ENCODE measurements at places on chromosomes 2 and 18.

GRCh38 chr2:641872-642815 lies 35.1 kb downstream of the TMEM18 start:
- H3K27me3 ChIP-seq = peaks cover 7% of the 10 kb centered on the region
- no peaks in the 10 kb centered on the region for H3K4me1 ChIP-seq
- no peak overlapping the region for H3K4me3 ChIP-seq
- no peaks in the 10 kb centered on the region for H3K36me3 ChIP-seq
- DNase-seq = no peak

- peak; percentile 27 for DNase-seq
- H3K4me1 ChIP-seq = no peaks in the 10 kb centered on the region
- H3K27me3 ChIP-seq = no peaks in the 10 kb centered on the region
- no peaks in the 10 kb centered on the region for H3K36me3 ChIP-seq
- H3K27ac ChIP-seq = no peak overlapping the region
- no peak overlapping the region for H3K4me3 ChIP-seq
These were observed 188.0 kb downstream of the CDH7 start for GRCh38 chr18:65938592-65939372.

DNA sequence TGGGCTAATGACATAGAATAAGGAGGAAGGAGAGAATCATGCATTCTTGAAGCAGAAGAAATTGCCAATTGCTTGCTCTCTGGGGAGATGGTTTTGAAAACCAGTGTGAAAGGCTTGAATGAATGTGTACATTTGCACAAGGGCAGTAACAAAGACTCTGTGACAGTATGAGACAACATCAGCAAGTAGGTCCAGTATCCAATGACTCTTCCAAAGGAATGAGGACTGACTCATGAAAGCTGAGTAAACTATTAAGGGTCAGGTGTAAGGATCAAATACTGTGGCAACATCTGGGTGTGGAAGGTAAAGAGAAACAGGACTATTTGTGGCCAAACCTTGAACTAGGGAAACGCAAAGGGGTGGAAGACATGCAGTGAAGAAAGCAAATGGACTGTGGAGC lies 886.0 kb upstream of the CHAC2 start:
- no peak overlapping the region for H3K4me3 ChIP-seq
- H3K36me3 ChIP-seq = no peaks in the 10 kb centered on the region
- no peaks in the 10 kb centered on the region for H3K4me1 ChIP-seq
- no peaks in the 10 kb centered on the region for H3K27me3 ChIP-seq

DNA sequence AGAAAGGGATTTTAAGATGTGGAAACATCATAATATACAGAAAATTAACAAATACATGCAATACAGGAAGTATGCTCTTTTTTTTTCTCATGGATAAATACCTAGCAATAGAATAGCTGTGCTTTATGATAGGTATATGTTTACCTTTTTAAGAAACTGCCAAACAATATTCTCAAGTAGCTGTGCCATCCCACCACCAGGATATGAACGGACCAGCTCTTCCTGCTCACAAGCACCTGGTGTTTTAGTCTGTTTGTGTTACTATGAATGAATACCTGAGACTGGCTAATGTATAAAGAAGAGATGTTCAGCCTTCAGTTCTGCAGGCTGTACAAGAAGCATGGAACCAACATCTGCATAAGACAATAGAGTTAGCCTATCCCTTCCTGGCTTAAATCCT lies 19.9 kb upstream of the UGT1A8 start:
- no peak overlapping the region for H3K27ac ChIP-seq
- no peak for DNase-seq
- H3K27me3 ChIP-seq = no peaks in the 10 kb centered on the region
- no peak overlapping the region for H3K4me3 ChIP-seq
- no peaks in the 10 kb centered on the region for H3K36me3 ChIP-seq

GRCh38 chr2:241354668-241355658 lies 1.1 kb upstream of the FARP2 start:
- H3K4me3 ChIP-seq = no peak overlapping the region
- peaks cover 34% of the 10 kb centered on the region for H3K4me1 ChIP-seq
- H3K27ac ChIP-seq = peak overlapping the region; percentile 91
- DNase-seq = peak; percentile 91
- no peaks in the 10 kb centered on the region for H3K27me3 ChIP-seq

DNA sequence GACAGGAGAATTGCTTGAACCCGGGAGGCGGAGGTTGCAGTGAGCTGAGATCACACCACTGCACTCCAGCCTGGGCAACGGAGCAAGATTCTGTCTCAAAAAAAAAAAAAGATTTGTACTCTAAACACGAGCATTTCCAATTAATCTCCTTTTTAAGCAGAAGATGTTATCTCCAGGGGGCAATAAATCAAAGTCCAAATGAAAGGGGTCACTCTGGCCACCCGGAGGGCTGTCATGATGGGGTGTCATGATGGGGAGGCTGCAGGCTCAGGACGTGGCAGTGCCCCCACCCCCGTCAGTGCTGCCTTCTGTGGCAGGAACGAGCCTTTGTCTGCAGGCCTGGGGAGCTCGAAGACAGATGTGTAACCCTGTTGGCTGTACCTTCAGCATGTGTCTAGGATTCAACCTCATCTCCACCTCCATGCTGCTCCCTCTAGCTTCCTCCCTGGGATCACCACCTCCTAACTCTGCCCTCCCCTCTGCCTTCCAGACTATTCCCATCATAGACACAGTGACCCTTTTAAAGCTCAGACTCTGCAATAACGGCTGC lies 76.9 kb upstream of the YWHAQ start:
- no peak overlapping the region for H3K27ac ChIP-seq
- H3K36me3 ChIP-seq = no peaks in the 10 kb centered on the region
- no peak overlapping the region for H3K4me3 ChIP-seq
- peaks cover 14% of the 10 kb centered on the region for H3K4me1 ChIP-seq
- no peak for DNase-seq

GRCh38 chr18:23200756-23201155 lies 65.5 kb downstream of the CABLES1 start:
- no peak overlapping the region for H3K27ac ChIP-seq
- H3K27me3 ChIP-seq = no peaks in the 10 kb centered on the region
- peaks cover 10% of the 10 kb centered on the region for H3K4me1 ChIP-seq
- no peaks in the 10 kb centered on the region for H3K36me3 ChIP-seq
- no peak overlapping the region for H3K4me3 ChIP-seq

- DNase-seq = no peak
- H3K4me1 ChIP-seq = peaks cover 10% of the 10 kb centered on the region
- H3K4me3 ChIP-seq = no peak overlapping the region
- H3K36me3 ChIP-seq = no peaks in the 10 kb centered on the region
- H3K27ac ChIP-seq = no peak overlapping the region
These were observed 83.4 kb downstream of the PDK1 start for GRCh38 chr2:172639256-172639655.

DNA sequence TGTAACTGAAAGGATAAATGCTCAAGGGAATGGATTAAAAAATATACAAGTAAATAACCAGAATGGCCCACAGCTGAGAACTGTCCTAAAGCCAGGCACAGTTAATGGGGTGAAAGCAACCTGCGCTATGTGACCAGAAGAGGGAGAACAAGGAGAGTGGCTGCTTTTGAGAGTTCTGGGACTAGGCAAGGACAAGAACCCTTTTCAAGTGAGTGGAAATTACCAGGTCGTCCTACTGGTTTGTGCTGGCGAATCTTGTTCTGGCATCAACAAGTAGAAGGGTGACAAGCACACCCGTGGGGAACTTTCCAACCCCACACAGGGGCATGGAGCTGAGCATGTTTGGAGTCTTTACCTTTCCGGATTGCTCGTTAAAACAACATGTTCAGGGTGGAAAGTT lies 82.8 kb downstream of the TMEM17 start:
- no peaks in the 10 kb centered on the region for H3K36me3 ChIP-seq
- no peaks in the 10 kb centered on the region for H3K27me3 ChIP-seq
- no peak overlapping the region for H3K4me3 ChIP-seq
- no peak for DNase-seq
- no peaks in the 10 kb centered on the region for H3K4me1 ChIP-seq
- H3K27ac ChIP-seq = no peak overlapping the region

GRCh38 chr18:45412577-45412976 lies 202.7 kb upstream of the SLC14A2 start:
- DNase-seq = no peak
- H3K27me3 ChIP-seq = no peaks in the 10 kb centered on the region
- H3K36me3 ChIP-seq = no peaks in the 10 kb centered on the region
